ENCODE measurements at places on chromosomes 2 and 18. TPM values are rescaled to one million over a fixed set of nuclear protein-coding genes. Genes with fewer than 3 reads are reported as not detected.

The LOXHD1 gene
- polyA plus RNA-seq, result 0.11 TPM

The PROKR1 gene
- polyA plus RNA-seq, result 0.06 TPM

The UGT1A10 gene
- polyA plus RNA-seq, result not detected

The FIGN gene
- polyA plus RNA-seq, result 1.5 TPM

The SERPINB13 gene
- not detected for polyA plus RNA-seq

The CCL20 gene
- polyA plus RNA-seq, result 1.5 TPM

The TWIST2 gene
- 25.1 TPM for polyA plus RNA-seq

The FSHR gene
- polyA plus RNA-seq, result not detected

The DCDC2C gene
- polyA plus RNA-seq, result 0.09 TPM

The ZNF513 gene
- polyA plus RNA-seq, result 19.9 TPM

The CSRNP3 gene
- 1.8 TPM for polyA plus RNA-seq

The EGR4 gene
- 0.05 TPM for polyA plus RNA-seq

The FNDC4 gene
- 10.5 TPM for polyA plus RNA-seq

The GPR148 gene
- not detected for polyA plus RNA-seq

The TMEM178A gene
- polyA plus RNA-seq, result 1.3 TPM

The CAVIN2 gene
- polyA plus RNA-seq, result 129 TPM

The POTEF gene
- polyA plus RNA-seq, result not detected
